Activated CD8-positive, alpha-beta T cell treated with anti-CD3 and anti-CD28 coated beads for 36 hours (primary cell): ENCODE measurements at places on chromosomes 2 and 18. TPM values are rescaled to one million over a fixed set of nuclear protein-coding genes. Genes with fewer than 3 reads are reported as not detected.

Gene FZD7
- total RNA-seq = 0.70 TPM

Gene EIF2AK2
- total RNA-seq = 43.1 TPM

GRCh38 chr2:145095641-145096435, 575.9 kb upstream of the ZEB2 start:
- H3K27ac ChIP-seq = no peak overlapping the region
- no peaks in the 10 kb centered on the region for H3K4me1 ChIP-seq
- no peak for DNase-seq
- H3K36me3 ChIP-seq = no peaks in the 10 kb centered on the region
- no peak overlapping the region for H3K4me3 ChIP-seq

GRCh38 chr2:101230541-101231001, 22.1 kb upstream of the CNOT11 start:
- no peaks in the 10 kb centered on the region for H3K4me1 ChIP-seq
- no peak overlapping the region for H3K27ac ChIP-seq
- no peak overlapping the region for H3K4me3 ChIP-seq

DNA sequence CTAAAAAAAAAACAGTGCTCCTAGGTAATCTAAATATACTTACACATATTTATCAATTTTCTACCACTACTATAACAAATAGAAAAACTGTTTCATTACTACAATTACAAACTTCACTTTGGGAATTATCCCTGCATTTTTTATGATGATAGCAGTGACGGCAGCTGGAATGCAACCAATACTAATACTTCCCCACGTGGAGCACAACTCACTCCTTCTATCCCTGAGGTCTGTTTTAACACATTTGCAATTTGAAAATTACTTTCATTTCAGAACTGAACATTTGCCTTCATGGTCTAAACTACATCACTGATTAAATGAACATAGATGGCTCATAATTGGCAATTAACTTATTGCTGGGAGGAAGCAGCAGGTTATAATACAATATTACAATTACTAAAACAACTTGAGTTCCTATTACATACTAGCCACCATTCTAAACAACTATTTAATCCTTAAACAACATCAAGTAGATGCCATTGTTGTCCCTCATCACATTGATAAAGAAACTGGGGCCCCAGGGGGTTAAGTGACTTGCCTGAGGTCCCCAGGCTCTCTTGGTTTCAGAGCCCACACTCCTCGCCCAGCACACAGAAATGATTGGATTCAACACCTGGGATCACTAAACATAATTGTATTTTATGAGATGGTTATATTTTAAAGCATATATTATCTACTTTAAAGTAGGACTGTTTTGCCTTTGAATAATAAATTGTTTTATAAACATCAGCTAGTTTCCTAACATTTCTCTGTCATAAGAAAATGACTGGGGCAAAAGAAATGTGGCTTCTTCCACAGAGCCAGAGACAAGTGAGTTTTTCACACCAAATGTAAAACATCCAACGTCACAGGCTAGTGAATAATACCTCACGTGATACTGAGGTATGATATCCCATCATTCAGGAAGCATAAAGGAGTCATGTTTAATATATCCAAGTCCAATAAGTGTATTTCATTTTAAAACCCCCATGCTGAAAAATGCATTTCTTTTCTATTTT, 6.2 kb downstream of the COLEC12 start:
- H3K36me3 ChIP-seq = no peaks in the 10 kb centered on the region
- H3K27me3 ChIP-seq = peaks cover 29% of the 10 kb centered on the region
- H3K4me3 ChIP-seq = no peak overlapping the region
- no peak overlapping the region for H3K27ac ChIP-seq
- H3K4me1 ChIP-seq = no peaks in the 10 kb centered on the region
- DNase-seq = no peak
